ENCODE measurements at places on chromosomes 2 and 18. TPM values are rescaled to one million over a fixed set of nuclear protein-coding genes. Genes with fewer than 3 reads are reported as not detected.

GRCh38 chr2:18402-19271 is 27.7 kb downstream of the FAM110C start:
- no peak for DNase-seq

GRCh38 chr2:75047992-75048625 is 89.7 kb downstream of the POLE4 start:
- DNase-seq = no peak

- DNase-seq = no peak
These were observed 235.6 kb upstream of the EPHA4 start for GRCh38 chr2:221807706-221808105.

Gene DDX18
- polyA plus RNA-seq = 42.1 TPM
